Stimulated activated CD8-positive, alpha-beta memory T cell treated with anti-CD3 and anti-CD28 coated beads, Interleukin-4, amount 100 ng/mL, for 24 hours (primary cell): ENCODE measurements at places on chromosomes 7 and 10.

GRCh38 chr7:38052786-38053185 is 125.3 kb upstream of the STARD3NL start:
- DNase-seq = no peak

DNA sequence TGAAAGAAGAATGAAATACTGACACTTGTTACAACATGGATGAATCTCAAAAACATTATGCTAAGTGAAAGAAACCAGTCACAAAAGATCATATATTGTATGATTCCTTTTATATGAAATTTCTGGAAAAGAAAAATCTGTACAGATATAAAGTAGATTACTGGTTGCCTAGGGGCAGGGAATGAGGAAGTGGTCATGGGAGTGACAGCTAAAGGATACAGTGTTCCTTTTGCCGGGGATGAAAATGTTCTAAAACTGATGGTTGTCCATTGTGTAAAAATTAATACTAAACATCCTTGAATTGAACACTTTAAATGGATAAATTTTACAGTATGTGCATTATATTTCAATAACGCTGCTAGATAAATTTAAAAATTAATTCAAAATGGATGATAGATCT is 25.1 kb downstream of the ALOX5 start:
- no peak for DNase-seq

GRCh38 chr10:106938513-106938912 is 226.0 kb downstream of the SORCS1 start:
- no peak for DNase-seq

DNA sequence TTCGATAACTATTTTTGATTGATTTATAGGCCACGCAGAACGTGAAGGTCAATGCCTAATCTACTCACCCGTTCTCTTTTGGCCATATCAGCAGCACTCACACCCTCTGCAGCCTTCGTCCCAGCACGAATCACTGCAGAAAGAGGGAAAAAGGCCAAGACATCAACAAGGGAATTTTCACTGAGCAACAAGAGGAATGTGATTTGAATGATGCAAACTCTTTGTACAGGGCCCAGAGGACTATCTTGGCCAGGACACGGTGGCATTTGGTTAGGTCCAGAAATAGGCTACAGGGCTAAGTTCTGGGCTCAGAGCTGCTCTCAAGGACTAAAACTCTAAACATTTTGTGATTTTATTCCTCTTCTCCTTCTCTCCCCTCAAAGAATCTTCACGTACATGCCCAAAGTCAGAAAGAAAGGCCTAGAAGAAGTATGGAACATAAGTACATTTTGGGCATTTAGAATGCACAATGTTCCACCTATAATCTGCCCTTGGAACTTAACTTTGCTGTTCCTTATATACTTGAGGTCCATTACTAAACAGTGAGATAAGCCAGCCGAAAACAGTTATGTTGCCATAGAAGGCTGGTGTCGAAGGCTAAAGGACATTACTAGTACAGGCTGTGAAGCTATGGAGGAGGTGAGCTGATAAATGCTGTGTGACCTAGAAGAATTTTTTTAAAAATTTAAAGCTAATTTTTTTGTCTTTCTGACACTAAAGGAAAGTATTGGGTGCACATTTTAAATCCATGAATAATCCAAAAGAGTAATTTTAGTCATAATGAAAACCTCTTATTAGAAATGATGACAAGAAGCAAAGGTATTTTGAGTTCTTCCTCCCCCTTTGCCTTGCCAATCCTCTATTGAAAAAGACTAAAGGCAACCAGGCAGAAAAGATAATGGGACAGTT is 20.0 kb downstream of the RBM28 start:
- no peak for DNase-seq

GRCh38 chr7:97005183-97006054 is at the start of gene DLX6:
TSS of gene DLX6 (plus strand) at chr7:97005553. CDS start at chr7:97005978, 425 bp downstream.
- DNase-seq = no peak

DNA sequence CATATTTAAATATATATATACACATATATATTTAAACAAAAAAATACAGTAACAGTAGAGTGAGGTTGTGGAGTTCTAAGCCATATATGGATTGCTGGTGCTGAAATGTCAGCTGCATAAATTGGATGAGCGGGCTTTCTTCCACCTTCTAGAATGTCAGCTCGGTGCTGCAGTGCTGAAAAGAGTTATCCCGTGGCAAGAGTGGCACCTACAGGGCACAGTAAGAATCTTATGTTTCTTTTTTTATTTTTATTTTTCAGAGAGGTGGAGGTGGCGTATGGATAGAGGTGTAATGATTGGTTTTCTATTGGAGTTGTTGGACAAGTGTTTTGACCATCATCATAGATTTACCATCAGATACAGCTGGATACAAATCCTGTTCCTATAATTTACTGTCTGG is 86.2 kb upstream of the DYNC1I1 start:
- no peak for DNase-seq

DNA sequence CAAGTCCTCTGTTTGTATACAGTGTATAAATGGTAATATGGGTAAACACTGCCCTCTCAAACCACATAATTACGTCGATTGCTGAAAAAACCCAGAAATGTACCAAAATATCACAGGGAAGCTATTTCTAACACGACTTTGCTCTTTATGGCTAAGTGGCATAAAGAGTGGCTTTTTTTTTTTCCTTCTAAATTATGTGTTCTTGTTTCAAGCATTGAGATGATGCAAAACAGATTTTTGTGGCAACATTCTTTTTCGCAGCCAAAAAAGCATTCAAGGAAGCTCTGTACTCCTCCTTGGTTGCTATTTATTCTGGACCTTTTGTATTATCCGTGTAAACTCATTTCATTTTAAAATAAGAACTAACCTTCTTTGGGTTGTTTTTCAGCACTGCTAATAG is 138.9 kb downstream of the VTI1A start:
- DNase-seq = no peak

DNA sequence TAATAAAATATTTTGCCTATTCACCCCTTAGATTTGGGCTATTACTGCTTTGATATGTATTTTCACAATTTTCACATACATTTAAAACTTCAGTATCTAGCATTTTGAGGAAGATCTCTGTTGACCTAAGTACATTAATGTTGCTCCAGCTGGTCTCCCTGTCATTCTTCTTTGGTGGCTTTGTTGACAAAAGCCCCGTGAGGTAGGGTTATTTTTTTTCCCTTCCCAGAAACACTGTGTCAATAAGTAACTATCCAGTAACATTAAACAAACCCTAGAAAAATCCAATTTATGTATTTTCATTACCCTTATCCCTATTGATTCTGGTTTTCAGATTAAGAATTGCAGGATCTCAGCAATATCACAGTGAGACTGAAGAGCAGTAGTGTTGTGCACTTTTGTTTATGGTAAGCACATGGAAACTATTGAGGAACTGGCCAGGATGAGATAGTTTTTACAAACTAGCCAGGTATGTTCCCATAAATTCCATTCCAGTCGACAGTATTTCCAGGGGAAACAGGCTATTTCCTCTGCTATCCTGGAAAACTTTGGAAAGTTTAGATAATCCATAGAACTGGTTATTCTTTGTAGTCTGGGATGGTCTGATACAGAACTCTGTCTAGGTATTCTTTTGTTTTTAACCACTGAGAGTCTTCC is 198.2 kb downstream of the PON1 start:
- DNase-seq = no peak

DNA sequence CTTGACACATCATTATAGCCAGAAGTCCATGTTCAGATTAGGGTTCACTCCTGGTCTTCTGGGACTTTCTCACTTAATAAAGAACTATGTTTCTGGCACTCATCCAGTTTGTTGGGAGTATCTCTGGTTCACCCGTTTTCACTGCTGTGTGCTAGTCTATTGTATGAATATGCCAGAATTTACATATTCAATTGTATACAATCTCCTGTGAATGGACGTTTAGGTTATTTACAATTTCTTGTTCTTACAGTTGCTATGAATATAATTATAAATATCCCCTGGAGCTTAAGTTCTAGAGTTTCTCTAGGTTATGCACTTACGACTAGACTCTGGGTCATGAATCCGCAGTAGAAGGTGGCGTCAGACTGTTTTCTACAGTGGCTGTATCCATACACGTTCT is 20.0 kb upstream of the RBM33 start:
- DNase-seq = no peak

DNA sequence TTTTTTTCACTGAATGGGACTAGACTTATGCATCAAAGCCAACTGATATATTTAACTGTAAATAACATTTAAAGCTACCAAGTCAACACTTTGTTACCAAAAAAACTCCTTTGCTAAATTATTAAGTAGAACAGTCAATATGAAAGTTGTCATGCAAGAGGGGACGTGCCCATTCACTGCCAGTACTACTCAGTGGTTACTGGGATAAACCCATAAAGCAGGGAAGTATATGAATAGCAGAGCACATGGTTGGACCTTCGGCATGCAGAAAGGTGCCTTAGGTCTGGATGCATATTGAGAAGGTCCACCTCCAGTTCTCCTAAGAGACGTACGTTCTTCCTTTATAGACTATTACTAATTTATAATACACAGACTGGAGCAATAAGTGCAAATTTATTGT is 120.1 kb downstream of the SVOPL start:
- no peak for DNase-seq

DNA sequence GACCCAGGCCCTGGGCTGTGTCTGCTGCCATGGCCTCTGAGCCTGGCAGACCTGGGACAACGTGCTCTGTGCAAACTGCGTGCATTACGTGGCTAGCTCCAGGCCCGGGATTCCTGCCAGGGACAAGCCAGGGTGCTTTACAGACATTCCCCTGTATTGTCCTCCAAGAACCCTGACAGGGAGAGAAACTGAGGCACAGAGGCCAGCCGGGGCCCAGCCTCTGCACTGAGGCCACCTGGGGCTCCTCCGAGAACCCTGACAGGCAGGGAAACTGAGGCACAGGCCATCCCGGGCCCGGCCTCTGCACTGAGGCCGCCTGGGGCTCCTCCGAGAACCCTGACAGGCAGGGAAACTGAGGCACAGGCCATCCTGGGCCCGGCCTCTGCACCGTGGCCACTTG is 64.9 kb downstream of the CFAP46 start:
- DNase-seq = no peak

DNA sequence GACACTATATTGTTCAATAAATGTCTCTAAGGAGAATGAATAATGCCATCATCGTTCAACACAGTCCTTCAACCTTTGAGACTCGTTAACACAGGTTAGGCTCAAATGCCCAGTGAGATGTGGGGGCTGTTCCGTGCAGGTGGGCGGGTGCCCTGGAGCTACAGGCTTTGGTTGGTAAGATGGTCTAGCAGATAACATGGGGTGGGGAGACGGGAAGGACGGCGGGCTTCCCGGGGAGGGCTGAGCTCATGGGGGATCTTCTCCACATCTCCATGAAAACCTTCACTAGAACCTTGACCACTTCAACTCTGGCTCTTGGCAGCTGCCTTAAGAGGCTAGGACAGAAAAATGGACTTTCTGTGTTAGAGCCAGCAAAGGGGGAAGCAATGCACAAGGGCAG is 134.1 kb upstream of the TCERG1L start:
- no peak for DNase-seq

GRCh38 chr7:4069268-4070095 is 612.6 kb upstream of the FOXK1 start:
- DNase-seq = no peak

DNA sequence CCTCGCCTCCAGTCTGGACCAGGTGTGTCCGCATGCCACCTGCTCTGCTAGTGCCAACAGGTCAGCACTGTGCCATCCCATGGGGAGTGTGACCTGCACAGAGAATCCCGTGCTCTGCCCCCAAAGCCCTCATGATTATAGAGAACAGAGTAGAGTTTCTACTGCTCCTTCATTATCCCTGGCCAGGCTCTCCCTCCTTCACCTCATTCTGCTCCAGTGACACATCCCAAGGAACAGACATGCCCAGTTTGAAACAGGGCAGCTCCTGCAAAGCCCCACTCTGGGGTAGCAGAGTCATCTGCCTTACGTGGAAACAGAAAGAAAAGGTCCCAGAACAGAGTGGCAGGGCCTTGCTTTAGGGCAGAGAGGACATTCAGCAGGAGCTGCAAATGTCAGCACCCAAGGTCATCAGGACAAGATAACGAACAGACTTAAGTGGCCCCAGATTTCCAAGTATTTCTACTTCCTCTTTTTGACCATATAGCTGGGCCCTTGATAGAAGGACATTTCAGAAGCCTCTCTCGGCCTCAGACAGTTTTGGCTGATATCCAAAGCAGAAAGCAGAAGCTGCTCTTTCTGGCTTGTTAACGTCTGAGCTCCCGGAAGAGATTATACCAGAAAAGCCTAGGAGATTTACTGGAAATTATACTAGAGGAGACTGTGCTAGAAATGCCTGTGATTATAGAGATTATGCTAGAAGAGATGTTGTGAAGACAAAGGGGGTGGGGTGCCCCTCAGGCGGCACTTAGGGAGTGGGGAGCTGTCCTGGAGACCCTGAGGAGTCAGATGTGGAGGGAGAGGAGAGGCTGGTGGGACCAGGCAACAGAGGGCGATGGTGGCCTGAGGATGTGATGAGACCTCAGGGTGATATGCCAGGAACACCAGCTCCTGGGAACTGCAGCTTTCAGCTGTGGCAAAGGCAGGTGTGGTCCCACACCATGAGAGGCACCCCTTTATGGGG is 12.6 kb downstream of the TMEM176B start:
- no peak for DNase-seq

GRCh38 chr10:110504111-110504735 is 6.5 kb downstream of the DUSP5 start:
- no peak for DNase-seq

DNA sequence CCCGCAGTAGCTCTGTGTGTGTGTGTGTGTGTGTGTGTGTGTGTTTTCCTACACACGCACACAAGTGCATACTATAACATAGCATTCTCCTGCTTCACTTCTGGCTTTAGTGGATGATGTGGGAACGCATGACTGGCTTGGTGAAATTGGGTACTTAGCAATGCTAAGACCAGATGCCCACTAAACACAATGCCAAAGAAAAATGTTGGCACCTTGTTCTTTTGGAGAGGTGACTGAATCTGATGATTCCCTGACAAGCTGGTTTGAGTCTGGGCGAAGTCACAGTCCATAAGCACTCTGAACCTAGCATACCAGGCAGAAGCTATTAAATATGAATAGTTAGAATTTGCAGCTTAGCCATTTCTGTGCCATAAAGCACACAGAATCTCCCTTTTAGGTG is 68.0 kb upstream of the CDCA7L start:
- DNase-seq = no peak

GRCh38 chr7:73995330-73995729 is 32.6 kb upstream of the ELN start:
- no peak for DNase-seq

DNA sequence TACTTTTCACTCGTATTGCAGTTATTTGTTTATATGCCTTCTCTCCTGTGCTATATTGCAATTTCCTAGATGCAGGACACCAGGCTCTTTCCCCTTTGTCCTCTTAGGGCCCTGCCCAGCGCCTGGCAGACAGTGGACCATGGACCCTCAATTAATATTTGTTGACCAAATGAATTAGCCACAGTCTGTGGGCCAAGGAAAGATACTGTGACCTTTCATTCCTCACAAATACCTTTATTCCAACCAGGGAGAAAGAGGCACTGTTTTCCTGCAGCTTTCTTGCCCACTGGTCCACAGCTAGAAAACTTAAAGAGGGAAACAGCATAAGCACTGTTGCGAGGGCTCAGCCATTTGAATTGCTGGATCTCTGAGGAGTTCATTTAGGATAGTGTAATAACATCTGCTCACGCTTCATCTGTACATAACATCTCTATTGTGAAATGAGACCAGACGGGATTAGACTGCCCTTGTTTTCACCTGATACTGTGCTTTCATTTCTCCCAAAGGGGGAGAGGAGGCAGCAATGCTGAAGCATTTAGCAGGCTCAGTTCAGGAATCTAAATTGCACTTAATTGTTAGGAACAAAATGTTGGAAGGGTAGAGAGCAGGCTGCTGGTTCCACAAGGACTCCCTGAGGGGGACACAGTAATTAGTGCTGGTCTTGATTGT is 46.7 kb downstream of the TNS3 start:
- no peak for DNase-seq
